LNCaP clone FGC (cell line): ENCODE measurements at places on chromosomes 7 and 10.

- peak; percentile 45 for DNase-seq
Measured at GRCh38 chr7:82810558-82811259, 352.0 kb downstream of the PCLO start.

DNA sequence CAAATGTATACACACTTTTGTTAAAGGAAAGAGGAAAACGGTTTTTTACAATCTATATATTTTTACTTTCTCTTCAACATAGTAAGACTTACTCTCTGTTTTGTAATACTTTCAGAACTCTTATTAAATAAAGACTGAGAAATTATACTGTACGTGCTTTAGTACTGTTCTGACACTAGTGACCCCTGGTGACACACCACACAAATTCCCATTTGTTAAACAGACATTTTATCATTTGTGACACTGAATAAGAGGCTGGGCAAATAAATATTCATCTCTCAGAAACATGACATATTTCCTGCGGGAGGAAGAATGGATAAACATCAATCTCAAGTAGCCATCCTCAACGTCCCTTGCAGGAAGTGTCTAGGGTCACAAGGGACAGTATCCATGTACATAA lies 68.9 kb upstream of the ZNF33B start:
- no peak for DNase-seq

DNA sequence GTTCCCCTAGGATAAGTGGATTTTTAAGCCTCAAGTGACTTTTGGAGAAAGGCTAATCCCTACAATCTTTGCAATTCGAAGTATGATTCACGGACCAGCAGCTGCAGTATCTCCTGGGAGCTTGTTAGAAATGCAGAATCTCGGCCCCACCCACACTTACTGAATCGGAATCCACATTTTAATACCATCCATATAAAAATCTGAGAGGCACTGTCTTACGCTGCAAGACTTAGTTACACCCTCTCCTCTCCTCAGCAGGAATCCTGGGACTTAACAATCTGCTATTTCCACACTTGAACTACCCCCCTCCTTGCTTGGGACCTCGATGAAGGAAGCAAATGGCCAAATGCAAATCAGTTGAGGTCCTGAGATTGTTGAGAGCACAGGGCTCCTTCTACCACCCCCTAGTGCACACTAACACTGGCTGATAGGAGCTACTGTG lies 21.0 kb downstream of the ITPRIP start:
- no peak for DNase-seq

DNA sequence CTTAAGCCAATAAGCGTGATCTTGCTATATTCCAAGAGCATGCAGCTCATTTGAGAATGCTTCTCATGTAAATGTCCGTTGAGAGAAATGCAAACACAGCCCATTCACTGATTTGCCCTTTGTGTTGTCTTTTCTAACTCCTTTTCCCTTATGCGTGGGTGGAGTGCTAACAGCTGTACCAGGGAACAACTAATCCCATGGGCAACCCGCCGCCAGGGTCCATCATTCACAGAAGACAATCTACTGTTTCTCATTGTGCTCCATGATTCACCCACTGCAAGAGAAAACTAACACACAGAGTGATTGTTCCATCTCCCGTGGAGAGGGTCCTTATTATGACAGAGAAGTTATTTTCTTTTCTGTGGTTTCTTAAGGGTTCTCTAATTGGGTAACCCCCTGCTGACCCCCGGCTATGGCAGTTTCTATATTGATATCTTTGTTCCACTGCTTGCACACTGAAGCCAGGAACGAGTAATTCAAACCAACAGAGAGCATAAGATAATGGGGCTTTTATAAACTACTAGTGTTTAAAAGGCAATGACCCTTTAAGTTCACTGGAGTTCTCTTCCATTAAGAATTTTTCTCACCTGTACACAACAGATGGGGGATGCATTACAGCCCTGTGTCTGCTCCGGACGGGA lies 298.7 kb downstream of the BAMBI start:
- no peak for DNase-seq

DNA sequence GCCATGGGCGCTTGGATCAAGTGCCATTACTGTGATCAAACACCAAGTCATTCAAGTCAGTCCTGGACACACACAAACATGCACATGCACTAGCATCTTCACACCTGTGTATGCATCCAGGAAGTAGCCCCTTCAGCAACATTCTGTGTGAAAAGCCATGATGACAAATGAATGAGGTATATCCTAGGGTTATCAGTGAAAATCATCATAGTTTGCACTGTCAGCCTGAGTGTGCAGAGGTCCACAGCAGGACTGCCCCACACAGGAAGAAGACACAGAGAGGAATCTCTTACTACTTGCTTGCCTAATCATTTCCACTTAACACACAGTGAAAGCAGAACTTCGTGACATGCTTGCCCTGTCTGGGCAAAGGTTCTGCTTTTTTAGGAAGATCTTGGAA lies 184.0 kb upstream of the ADO start:
- no peak for DNase-seq

DNA sequence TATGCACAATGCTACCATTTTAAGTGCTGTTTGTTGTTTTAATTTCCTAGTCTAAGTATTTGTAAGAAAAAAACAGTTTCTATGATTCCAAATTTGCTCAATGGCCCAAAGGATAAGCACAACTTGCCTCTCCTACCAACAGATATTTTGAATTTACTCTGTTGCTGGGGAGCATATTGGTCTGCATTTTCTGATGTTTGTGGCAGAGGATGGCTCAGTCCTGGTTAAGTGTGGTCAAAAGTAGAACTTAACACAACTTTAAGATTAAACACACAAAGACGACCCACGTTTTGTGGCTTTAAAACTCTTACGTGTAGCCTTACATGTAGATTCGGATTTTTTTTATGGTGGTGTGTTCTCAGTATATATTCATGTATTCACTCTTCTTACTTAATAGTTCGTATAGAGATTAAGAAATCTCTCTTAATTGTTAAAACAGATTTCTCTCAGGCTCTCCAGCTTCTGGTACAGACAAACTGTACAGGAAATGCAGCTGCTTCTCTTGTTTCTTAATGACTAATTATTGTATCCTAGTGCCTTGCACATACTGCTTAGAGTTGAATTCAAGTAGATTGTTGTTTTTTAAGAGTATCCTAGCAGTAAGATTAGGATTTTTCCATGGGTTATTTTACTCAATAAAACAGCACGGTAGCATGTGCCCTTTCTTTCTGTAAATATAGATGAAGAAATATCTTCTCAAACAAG lies 86.2 kb downstream of the GPR85 start:
- no peak for DNase-seq

DNA sequence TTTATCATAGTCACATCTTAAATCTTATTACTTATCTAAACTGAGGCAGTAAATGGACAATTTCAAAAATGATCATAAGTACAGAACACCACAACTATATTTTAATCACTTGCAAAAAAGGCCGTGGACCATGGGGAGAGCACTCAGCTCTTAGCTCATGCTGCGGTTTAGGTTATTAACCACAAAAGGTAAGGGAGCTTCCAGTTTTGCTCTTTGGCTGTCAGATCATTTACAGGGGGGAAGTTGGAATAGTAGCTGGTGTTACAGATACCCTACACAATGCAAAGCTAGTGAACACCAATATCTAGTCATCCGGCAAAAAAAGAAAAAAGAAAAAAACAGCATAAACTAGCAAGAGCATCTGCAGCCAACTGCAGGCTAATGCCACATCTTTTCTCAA lies 147.0 kb downstream of the BBS9 start:
- no peak for DNase-seq

DNA sequence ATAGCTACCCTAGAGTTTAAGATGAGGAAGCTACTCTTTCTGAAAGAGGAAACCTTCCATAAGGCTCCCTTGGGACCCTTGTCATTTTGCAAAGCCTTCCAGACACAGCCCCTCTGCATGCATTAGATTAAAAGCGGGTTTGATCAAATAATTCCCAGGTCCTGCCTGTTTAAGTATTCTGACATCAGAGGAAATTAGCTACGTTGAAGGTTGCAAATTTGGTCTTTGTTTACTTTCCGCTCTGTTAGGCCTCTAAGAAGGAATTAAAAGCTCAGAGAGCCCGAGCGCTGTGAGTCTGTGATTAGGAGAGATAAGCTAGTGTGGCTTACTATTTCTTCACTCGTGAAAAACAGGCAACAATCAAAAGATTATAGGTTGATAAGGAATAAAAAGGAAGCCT lies 1.4 kb upstream of the THSD7A start:
- DNase-seq = no peak

DNA sequence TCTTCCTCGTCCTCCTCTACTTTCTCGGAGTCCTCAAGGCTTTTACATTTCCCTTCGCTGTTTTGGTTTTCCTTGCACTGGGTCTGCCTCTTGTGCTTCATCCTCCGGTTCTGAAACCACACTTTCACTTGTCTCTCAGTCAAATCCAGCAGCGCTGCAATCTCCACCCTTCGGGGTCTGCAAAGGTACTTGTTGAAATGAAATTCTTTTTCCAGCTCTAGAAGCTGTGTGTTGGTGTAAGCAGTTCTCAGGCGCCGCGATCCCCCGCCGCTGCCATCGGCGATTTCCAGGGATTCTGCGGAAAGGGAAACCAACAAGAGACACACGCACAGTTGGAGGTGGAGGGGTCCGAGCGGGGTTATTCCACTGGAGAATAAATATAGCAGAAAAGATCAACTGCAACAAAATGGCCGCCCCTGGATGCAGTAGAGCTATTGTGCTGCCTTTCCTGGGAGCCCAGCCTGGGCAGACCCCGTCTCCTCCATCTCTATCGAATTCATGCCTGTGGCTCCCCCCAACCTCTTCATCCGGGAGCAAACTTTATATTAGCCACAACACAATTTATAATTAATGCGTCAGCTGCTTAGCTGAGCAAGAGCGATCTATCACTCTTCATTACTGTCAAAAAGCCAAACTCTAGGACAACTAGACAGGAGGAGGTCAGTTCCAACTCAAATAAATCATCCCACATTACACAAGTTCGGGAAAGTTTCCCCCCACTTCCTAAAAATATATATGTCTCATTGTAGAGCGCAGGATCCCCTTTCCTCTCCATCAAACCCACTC lies 1.1 kb downstream of the HOXA2 start:
- DNase-seq = no peak

DNA sequence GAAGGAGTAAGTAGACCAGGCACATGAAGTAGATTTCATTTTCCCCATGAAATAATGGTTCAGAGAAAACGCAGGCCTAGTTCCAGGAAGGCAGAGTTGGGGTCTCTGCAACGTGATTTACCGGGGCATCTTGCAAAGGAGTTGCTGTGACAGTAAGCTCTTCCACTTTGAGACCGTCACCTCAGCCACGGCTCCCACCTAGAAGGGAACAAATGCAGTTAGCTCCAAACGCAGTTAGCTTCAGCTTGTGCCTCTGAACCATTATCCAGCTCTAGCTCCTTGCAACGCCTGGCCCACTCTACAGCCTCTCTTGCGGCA lies 7.0 kb upstream of the MYO1G start:
- DNase-seq = no peak

- no peak for DNase-seq
Measured at GRCh38 chr7:51011710-51012350, 229.1 kb upstream of the GRB10 start.

GRCh38 chr7:46945328-46945727 lies 636.6 kb downstream of the TNS3 start:
- no peak for DNase-seq

DNA sequence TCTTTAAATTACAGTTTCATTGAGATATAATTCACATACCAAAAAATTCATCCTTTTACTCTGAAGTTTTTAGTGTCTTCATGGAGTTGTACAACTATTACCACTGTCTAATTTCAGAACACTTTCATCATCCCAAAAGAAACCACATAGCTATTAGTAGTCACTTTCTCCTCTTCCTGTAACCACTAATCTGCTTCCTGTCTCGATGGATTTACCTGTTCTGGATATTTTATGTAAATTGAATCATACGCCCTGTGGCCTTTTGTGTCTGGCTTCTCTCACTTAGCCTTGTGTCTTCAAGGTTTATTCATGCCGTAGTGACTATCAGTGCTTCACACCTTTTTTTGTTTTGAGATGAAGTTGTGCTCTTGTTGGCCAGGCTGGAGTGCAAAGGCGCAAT lies 135.5 kb downstream of the DOCK1 start:
- no peak for DNase-seq

DNA sequence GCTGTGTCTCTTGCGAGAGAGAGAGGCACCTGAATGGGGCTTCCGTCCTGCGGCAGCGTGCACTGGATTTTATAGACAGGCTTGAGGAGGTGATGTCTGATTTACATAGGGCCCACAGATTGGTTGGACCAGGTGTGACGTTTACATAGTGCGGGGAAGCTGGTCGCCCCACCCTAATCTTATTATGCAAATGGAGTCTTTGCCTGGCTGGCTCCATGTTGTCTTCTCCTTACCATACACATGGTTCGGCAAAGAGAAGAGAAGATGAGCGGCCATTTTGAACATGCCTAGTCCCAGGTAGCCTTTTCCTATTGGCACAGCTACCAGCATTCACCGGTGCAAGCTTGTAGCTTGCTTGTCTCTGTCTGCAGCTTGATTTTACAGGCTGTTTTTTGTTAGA lies 238.5 kb upstream of the GALNT17 start:
- DNase-seq = peak; percentile 6

DNA sequence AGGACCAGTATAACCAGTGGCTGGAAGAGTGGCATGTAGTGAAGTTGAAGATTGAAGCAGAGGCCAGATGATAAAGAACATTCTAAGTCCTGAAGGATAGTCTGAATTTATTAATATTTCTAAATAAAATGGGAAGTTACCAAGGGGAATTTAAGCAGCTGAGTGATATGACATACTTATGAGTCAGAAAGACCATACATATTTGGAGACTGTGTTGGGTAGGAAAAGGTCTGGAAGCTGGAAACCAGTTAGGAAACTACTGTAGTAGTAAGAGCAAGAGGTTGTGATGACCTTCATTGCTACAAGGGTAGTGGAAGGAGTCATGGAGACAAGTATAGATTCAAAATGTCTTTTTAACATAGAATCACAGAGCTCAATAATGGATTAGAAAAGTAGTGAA lies 752.3 kb downstream of the SUGCT start:
- DNase-seq = no peak

GRCh38 chr7:87106974-87107612 lies 45.2 kb upstream of the DMTF1 start:
- no peak for DNase-seq

DNA sequence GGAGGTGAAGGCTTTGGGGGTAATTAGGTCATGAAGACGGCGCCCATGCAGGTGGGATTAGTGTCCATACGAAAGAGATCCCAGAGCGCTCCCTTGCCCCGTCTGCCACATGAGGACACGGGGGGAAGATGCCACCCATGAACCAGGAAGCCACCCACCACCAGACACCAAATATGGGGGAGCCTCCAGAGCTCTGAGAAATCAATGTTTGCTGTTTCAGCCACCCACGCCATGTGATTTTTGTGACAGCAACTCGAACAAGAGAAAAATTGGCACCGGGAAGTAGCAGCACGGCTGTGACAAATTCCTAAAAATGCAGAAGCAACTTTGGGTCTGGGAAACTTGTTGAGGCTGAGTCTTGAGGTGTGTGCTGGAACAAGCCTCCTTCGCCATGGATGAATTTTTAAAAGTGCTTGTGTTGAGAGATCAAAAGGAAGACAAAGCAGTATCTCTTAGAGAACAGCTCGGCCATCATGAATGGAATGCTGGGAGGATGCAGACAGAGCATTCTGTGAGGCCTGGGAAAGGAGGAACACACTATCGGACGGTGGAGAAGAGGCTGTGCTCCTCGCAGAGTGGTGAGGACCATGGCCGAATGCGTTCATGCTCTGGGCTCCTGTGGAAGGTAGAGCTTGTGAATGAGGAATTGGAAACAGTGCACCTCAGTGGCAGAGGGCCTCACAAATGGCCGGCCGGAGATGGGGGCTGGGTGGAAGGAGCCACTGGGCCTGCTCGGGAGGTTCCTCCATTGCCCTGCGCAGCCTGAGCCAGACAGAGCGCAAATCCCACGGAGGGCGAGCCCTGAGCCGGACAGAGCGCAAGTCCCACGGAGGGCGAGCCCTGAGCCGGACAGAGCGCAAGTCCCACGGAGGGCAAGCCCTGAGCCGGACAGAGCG lies 277.5 kb downstream of the PTPRN2 start:
- no peak for DNase-seq

- no peak for DNase-seq
Measured at GRCh38 chr7:46839651-46840050, 742.3 kb downstream of the TNS3 start.
